CD4-positive, alpha-beta T cell treated with Interleukin-15 for 4 hours (primary cell): ENCODE measurements at places on chromosomes 6 and 20.
A peak's percentile ranks its signal among the peaks of the same experiment; 100 is the strongest.

- peak; percentile 56 for DNase-seq
These were observed 304.9 kb downstream of the CDH26 start for GRCh38 chr20:60262967-60263603.

DNA sequence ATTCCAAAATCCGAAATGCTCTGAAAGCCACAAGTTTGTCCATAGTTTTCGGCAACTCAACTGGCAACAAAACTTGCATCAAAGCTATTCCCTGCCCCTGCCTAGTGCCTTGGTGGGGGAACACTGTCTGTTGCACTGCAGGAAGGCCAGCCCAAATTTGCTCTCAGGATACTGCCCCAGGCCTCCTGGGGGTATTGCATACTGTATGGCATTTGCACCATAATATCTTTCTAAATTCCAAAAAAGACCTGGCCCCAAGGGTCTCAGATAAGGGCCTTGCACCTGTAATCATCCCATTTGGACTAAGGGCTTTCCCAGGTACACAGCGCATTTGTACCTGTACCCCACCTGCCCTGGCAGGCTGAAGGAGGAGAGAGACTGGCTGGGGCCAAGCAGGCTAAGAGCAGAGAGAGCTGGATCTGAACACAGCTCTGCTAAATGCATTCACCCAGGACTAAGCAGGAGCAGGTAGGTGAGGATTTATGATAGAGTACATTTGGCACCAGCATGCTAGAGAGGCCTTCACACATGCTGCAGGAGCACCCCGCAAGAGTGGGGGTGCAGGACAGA is 4.0 kb upstream of the GRM4 start:
- DNase-seq, result no peak

GRCh38 chr6:169999367-169999766 is 247.9 kb downstream of the ERMARD start:
- no peak for DNase-seq

GRCh38 chr6:3803627-3804468 is 45.3 kb upstream of the FAM50B start:
- no peak for DNase-seq

DNA sequence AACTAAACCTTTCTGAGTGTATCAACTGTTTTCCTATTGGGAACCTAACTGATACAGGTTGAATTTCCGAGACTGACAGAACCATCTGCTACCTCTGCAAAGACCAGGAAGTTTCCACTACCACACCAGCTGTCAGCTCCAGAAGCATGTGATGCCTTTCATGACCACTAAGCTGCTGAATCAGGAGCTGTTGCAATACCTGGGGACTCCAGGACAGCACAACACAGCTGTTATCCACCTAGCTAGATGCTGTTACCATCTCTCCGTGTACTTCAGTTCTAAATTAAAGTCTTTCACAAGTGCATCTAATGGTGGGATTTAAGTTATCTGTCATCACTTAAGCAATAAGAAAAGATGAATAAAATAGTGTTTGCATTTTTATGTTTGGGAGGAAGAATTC is 158.2 kb upstream of the IMPG1 start:
- no peak for DNase-seq

GRCh38 chr6:163731215-163732013 is 316.9 kb downstream of the QKI start:
- no peak for DNase-seq

GRCh38 chr6:208364-208763 is 83.9 kb upstream of the DUSP22 start:
- no peak for DNase-seq

DNA sequence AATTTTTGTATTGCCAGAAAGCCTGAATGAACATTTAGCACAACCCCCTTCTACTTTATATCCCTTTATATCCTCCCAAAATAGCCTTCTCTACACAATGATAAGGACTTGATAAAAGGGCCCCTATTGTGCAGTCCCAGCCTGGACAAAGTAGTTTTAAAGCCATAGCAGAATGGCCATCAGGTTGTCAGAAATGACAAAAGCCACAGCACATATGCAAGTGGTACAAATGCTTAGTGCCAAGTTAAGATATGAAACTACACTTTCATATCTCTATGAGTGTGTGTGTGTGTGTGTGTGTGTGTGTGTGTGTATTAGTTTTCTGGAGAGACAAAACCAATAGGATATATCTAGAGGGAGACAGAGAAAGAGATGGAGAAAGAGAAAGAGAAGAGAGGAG is 132.6 kb downstream of the SGK1 start:
- DNase-seq, result no peak

GRCh38 chr6:49142421-49143151 is 320.5 kb downstream of the MMUT start:
- no peak for DNase-seq

DNA sequence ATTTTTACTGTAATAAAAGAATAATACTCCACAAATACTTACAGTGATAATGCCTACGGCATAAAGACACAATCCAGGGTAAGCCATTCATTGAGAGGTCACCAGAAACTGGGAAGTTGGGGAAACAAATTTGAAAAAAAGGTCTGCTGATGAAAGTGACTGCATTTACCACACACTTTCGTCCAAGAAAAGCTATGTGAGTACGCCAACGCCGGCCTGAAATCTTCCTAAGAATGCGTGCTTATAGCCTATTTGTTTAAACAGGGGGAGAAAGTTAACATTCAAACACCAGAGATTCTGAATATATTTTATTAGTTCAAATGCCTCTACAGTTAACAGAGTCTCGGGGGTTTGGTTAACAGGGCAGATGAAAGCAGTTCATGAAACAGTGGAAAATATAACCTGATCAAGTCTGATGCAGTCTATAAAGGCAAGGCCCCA is 657 bp upstream of the LTV1 start:
- DNase-seq, result no peak

DNA sequence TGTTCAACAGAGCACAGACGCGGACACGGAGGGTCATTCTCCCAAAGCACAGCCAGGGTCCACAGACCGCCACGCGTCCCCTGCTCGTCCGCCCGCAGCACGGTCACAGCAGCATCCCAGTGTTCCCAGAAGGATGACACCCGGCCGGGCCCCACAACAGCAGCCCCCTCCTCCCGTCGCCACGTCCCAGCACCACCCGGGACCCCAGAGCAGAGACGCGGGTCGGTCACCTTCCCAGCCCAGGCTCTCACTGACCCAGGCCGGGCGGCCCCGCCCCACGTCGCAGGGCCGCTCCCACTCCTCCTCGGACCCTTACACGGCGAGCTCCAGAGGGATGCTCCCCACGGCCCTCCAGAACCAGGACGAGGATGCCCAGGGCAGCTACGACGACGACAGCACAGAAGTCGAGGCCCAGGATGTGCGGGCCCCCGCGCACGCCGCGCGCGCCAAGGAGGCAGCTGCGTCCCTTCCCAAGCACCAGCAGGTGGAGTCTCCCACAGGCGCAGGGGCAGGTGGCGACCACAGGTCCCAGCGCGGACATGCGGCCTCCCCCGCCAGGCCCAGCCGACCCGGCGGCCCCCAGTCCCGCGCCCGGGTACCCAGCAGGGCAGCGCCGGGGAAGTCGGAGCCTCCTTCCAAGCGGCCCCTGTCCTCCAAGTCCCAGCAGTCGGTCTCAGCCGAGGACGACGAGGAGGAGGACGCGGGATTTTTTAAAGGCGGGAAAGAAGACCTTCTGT is 64.3 kb downstream of the FNDC1 start:
- no peak for DNase-seq

- no peak for DNase-seq
These were observed 611.3 kb downstream of the HDGFL1 start for GRCh38 chr6:23180504-23181293.

GRCh38 chr6:351011-351866 is 40.3 kb upstream of the IRF4 start:
- no peak for DNase-seq

DNA sequence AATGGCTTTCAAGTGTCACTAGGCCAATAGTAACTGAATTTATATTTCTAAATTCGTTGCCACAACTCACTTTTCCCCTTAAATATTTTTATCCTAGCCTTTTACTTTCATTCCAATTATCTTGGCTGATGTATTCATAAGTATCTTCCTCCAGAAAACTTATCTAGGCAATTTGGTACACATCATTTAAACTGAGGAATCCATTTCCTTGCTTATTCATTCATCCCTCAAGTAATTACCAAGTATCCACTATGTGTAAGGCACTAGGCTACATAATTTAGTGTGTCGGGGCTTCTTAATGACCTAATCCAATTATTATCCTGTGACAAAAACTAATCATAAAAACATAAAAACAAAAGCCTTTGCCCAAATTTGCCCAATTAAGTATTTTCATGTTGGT is 258.3 kb upstream of the TCF21 start:
- no peak for DNase-seq

DNA sequence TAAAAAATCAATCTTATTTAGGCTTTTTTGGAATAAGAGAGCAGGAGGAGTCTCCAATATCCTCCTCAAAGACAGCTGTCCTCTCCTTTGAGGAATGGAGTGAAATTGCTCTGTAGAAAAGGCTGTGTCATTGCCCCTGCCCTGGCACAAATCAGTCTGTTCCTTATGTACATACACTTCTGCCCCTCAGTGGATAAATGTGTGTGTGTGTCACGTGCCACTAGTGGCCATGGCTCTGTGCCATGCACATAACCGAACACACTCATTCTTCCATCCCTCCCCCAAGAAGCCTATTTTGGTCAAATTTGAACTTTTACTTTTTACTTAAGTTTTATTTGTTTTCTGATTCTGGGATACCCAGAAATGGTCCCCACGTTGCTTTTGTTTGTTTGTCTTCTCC is 49.2 kb downstream of the ANKS1A start:
- no peak for DNase-seq

GRCh38 chr6:169250660-169251059 is 3.0 kb downstream of the THBS2 start:
- DNase-seq, result no peak

DNA sequence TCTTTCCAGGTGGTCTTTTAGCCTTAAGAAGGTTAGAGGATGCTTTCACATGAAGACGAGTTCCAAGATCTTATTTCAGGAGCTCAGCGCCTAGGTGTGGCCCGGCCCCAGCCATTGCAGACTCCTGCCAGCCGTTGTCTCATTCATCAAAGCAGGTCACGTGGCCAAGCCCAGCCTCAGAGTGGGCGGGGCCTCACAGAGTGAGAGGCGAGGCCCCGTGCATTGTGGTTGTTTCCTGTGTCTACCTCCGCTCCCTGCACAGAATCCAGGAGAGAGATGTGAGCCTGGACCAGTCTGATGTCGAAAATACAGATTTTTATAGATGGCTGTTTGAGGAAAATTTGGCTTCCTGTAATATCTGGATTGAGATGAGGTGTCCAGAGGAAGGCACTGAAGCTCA is 49.2 kb upstream of the CST5 start:
- DNase-seq, result peak; percentile 25

DNA sequence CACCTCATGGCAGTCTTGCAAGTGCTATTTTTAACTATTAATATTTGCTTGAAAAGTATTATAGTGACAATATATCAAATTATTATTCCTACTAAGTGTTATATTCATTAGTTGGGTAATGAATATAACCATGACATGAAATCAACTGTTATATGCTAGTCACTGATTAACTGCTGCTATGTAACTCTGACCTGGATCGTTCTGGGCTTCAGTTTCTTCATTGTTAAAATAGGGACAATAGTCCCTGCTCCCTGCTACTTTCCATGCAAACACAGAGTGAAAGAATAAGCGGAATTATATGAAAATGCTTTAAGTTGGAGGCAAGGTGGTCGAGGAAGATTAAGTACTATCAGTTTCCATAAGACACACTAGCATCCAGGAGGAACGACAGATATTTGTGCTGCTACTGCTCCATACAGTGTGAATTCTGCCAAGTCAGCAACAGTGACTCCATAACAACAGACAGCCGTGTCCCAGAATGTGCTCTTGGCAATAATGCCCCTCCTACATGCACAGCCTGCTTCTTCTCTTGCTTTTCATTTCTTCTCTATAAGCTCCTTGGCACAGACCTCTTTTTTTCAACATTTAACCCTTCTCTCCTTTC is 107.2 kb downstream of the CHD6 start:
- DNase-seq, result no peak

DNA sequence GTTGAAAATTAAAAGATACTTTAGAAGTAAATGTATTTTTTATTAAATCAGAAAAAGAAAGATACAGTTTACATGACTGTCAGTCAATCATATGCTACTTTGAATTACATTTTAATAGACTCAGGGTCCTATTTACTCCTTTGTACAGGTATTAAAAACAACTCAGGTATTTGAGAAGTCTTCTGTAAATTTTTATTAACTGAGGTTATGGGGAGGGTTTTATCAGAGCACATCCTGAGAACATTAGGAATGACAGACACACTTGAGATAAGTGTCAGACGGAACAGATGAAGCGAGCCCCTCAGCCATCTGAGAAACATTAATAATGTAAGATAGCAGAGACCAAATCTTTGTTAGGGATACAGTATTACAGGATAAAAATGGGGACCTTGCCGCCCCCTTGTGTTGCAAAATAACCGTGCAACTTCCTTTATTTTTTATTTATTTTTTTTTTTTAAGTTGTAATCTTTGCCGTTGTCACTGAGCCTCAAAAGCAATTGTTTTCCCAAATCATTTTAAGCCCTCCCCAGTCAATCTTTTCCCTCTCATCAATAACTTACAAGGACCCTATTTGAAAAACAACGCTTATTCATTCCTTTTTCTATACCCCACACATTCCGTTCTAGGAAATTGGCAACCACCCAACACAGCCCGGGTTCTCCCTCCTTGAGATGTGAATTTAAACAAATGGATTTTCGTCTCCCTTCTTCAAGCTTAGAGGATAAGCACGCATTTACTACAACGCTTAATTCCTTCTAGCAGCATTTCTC is 126.7 kb downstream of the BCAS1 start:
- DNase-seq, result peak; percentile 35

DNA sequence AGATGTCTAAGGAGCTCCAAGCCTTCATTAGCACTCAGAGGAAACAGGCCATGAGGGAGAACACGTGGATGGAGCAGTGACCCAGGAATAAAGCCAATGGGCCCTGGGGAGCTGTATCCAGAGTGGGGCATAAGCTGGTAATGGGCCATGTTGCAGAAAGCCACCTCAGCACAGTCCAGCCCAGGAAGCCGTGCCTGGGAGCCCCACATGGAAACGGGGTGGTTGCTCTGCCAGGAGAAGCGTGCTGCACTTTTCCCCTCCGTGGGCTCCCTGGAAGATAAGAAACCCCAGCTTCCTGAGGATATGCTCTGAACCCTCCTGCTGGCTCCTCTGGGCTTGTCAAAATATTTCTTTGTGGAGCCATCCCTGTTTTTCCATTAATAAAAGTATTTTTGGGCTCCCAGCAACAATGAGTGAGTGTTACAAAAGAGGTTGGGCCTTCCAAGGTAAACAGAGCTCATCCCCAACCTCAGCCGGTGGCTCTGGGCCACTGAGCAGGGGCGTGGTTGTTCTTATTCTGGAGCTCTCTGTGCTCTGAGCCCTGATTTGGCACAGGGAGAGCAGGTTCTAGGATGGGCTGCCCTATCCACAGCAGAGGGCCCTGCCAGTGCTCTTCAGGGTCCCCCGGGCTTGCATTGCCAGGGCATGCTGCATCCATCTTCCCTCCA is 31.2 kb upstream of the NFATC2 start:
- DNase-seq, result no peak
